ENCODE measurements at places on chromosomes 16 and 17. TPM values are rescaled to one million over a fixed set of nuclear protein-coding genes. Genes with fewer than 3 reads are reported as not detected.

The SLC2A4 gene
- 1.9 TPM for total RNA-seq

The ZNF232 gene
- total RNA-seq, result 10.9 TPM

The MAPT gene
- 2.9 TPM for total RNA-seq

GRCh38 chr16:21169249-21169981 lies 10.9 kb downstream of the LDAF1 start:
- DNase-seq, result no peak

GRCh38 chr16:47461598-47462266 lies 601 bp downstream of the PHKB start:
- peak; percentile 51 for DNase-seq

DNA sequence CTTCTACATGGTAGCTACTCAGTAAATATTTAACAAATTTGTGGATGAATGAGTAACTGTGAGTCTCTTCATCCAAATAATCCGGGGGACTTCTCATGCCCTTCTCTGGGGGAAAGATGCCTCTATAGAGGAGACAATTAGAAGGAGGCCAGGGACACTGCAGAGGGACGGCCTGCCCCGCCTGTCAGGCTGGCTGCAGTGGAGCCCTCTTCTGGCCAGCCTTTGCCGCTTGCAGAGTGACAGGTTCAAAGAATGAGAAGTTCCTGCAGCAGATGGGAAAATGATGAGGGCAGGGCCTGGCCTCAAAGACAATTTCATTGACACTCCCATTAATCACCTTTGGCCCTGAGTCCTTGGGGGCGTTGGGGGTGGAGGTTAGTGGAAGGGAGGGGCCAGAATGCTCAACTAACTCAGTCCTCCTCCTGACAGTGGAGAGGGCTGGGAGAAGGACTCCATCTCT lies 339.0 kb downstream of the MAF start:
- DNase-seq, result peak; percentile 41

DNA sequence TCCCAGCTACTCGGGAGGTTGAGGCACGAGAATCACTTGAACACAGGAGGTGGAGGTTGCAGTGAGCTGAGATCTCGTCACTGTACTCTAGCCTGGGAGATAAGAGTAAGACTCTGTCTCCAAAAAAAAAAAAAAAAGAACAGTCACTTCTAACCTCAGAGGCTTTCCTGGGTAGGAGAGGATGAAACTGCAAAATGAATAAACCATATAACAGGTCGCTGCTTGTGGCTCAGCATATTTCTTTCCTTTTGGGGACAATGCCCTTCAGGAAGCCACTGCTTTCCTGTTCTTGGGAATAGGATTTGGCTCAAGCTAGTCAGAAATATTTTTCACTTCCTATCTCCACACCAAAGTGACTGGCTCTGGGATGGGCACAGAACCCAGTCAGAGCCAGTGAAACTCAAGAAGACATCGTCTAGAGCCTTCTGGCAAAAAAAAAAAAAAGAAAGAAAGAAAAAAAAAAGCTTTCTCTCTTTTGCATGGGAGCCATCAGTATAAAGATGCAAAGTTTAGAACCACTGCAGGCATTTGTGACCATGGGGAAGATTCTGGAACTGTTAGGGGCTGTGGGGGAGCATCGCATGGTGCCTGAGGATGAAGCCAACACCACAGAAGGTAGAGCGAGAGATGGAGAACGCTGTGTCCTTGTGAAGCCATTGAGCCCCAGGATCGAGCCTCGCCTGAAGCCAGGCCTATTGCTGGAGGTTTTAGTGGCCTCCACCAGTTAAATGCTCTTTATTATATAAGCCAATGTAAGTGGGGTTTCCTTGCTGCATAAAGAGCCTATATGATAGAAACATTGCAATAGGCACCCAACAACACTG lies 71.8 kb upstream of the MRTFB start:
- DNase-seq, result no peak

Data from colonic mucosa (tissue), 4 donors.